ENCODE measurements at places on chromosomes 3 and 15.

DNA sequence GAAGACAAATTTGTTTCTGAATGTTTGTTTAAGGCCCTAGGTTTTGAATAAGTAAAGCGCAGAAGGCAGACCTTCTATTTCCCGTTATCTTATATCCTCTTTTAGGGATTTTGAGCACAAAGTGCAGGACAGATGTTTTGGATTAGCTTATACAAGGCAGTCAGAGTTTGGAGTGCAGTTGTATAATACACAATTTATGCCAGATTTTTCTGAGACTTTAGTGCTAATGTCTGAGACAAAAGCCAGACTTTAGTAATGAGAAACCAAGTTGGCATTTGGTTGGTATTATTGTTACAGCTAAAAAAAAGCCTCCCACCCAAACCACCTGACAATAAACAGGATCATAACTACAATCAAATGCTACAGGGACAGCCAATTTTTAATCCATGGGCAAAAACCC, 309.9 kb upstream of the SATB1 start:
- DNase-seq, result no peak

- no peak for DNase-seq
Observed at GRCh38 chr15:78565951-78566774, 843 bp downstream of the CHRNA5 start.

DNA sequence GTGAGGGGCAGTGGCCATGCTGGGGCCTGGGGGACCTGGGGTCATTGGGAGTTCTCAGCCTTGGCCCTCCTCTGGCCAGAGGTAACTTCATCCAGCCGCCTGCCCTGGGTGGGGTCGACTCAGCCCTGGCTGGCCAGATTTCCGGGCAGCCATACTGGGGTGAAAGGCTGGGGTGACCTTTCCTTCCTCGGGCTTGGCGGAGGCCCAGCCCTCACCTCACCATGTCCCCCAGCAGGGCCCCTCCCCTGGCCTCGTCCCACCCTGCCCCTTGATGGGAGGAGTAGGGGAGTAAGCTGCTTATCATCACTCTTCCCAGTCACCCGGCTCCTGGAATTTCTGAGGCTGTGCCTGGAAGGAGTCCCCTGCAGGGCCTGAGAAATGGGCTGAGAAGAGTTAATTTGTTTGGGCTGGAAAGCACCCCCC, 5.4 kb downstream of the SEMA3F start:
- no peak for DNase-seq

- DNase-seq, result no peak
Observed at GRCh38 chr3:165636684-165637015, 200.6 kb downstream of the BCHE start.

DNA sequence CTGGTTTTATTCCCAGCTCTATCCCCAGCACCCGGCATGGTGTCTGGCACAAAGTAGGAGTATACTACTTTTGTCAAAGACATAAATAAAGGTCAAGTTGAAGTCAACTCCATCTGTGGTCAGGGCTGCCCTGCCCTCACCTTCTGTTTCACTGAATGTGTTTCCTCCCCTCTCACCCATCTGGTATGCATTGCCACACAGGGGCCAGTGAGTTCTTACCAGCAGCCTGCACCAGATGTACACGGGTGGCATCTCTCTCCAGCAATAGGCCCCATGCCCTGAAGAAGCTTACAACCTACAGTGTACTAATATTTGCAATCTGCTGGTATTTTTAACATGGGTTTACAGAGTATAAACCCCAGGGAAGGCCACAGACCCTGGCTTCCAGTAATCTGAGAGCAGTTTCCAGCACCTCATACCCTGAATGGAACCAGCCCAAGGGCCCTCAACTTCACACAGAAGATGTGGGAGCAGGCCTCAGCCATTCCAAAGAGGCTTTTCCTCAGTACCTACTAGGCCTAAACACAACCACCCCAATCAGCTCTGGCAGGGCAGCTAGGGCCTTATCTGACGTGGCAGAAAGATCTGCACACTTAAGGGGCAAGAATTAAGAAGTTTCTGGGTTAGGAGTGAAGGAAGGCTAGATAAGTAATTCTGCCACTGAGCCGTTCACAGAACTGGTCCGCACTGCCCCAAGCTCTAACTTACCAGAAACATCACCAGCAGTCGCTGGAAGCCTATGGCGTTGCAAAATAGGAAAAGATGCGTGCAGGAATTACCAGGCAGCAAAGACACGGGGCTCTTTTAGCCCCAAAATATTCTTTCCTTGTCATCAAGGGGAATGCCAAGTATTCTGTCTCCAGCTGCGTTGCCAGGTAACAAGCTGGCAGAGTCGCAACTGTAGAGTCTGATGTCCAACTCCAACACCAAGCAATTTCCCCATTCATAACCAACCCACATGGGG, 2.1 kb downstream of the IDH2 start:
- DNase-seq, result no peak

- DNase-seq, result no peak
Observed at GRCh38 chr3:117726776-117727175, 1017.2 kb downstream of the TUSC7 start.

- no peak for DNase-seq
Observed at GRCh38 chr3:181683563-181683962, 28.2 kb upstream of the SOX2 start.

DNA sequence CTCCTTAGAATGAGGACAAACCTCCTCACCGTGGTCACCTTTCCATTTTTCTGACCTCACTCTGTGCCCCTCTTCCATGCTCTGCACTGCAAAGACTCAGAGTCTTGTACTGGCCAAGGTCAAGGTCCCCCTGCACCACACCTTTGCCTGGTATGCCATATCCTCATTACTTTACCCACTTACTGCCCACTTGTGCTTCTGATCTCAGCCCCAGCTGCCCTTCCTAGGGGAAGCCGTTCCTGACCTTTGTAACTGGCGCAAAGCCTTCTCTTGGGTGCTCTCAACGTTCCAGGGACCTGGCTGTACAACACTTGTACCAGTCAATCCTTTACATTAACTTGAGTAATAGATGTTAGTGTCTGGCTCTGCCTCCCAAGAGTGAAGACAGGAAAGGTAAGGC, 256.0 kb downstream of the SV2B start:
- DNase-seq, result no peak

GRCh38 chr3:29338377-29338776, 57.5 kb downstream of the RBMS3 start:
- DNase-seq, result no peak

- no peak for DNase-seq
Observed at GRCh38 chr3:14286887-14287500, 108.4 kb downstream of the LSM3 start.

DNA sequence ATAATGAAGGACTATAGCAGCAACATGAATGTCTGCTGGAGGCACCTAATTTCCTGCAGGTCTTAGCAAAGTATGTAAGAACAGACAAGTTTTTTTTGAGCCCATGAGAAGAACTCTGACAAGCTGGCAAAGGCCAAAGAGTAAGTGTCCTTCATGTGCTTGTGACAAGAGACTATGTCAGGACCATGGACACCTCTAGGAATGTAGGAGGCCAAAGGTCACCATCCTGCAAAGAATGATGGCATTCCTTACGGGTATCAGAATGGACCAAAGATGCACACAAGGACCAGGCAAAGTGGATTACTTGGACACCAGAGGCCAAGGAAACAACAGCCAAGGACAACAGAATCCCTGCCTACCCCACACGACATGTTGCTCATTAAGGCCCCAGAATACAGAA, 858.5 kb upstream of the CFAP20DC start:
- no peak for DNase-seq

DNA sequence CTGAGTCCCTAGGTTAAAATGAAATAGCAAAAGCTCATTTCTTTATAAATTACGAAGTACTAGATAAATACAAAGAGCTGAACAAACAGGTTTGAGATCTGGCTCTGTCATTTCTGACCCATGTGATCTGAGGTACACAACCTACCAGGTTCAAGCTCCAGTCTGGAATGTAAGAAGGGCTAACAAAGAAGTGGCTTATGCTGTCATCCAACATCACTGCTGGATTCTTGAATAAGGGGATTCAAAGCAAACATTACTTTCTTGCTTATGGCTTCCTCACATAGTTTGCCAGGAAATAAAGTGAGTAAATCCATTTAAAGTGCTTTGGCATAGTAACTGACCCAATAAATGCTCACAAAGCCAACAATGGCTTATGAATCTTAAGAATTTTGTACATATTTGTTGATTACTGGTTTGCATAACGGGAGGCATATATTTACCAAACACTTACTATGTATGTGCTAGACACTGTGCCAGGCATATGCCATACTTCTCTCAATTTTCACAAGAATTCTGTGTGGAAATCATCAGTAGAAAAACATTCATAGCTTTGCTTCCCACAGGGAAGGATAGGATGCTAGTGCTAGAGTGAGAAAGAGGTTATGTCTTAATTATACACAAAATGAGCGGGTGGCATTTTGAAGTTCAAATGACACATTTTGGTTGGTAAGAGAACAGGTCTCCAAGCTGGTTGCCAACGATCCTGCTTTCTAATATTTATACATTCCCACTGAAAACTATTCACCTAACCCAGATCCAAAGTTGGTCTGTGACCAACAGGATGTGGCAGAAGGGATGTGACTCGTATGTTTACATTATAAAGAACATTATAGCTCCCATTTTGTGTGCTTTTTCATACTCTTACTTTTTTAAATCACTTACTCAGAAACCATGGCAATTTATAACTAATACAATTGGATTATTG, 38.7 kb upstream of the CSPG5 start:
- no peak for DNase-seq

- no peak for DNase-seq
Observed at GRCh38 chr3:31957106-31957505, 24.0 kb downstream of the OSBPL10 start.

GRCh38 chr15:70217226-70218160, 119.8 kb upstream of the TLE3 start:
- DNase-seq, result no peak

DNA sequence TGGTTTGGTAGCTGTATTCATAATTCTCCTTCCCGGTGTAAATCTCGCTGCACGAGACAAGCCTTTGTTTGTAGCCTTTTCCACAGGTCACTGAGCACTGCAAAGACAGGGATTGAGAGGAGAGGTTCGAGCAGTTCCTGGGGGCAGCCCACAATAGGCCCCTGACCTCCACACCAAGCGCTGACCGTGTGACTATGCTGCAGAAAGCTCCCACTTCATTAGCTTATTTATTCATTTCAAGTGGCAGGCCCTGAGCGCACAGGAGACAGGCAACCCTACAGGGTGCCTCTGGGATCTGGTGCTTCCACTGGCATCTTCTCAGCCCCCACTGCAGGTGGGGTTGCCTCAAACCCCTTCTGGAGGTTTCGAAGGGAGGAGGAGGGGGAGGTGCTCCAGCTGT, 140.9 kb downstream of the ADAMTS9 start:
- no peak for DNase-seq

DNA sequence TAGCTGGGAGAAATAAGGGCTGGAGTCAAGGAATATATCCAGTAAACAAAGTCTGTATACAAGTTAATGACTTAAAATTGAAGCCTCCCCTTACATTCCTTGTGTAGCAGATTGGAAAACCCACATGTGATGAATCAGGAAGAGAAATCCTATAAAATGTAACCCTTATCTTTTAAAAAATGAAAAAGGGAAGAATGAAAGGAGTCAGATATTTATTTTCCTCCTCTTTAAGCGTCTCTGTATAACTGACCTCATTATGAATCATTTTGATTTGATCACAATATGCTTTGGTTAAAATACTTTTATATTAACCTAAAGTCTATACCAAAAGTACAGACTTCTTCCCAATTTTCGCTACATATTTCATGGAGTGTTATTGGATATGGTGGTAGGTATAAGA, 316.3 kb upstream of the STAC start:
- no peak for DNase-seq

DNA sequence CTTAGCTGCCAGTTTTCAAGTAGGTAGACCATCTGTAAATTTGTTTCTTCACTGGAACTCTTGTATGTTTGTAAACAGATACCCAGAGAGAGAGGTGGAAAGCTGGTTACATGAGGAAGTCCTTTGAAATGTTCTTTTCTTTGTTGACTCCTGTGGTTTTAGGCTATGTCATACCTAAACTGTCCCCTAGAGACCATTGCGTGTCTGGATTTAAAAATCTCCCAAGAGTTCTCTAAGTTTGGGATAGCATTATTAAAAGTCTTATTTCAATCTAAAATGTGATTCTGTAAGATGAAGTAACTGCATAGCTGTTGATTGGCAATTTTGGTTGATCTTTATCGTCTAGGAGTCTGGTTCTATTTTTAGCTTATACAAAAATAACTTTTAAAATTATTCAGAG, 127.2 kb downstream of the GHSR start:
- DNase-seq, result no peak

All from activated gamma-delta T cell treated with anti-CD3 and anti-CD28 coated beads, Interleukin-2, amount 50 U/mL, for 16 hours (primary cell).